ENCODE measurements at places on chromosomes 4 and X.
A peak's percentile ranks its signal among the peaks of the same experiment; 100 is the strongest.

- DNase-seq, result no peak
These were observed 170.3 kb downstream of the MOSPD2 start for GRCh38 chrX:15043538-15043937.

DNA sequence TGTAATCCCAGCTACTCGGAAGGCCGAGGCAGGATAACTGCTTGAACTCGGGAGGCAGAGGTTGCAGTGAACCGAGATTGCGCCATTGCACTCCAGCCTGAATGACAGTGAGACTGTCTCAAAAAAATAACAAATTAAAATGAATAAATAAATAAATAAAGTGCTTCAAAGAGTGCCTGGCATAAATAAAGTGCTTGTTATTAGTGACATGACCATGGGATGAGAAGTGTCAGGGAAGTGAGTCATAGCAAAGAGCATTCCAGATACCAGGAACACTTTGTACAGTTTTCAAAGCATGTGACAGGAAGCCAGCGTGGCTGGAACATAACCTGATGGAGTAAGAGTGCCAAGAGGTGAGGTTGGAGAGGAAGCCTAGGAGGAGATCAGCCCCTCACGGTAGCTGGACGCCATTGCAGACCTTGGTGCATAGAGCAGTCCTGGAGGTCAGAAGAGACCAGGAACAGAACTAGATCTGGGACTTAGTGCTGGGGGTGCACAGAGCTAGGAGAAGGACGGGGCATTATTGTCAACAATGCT lies 6.0 kb upstream of the WDR13 start:
- DNase-seq, result no peak

- no peak for DNase-seq
These were observed 220.6 kb upstream of the S100G start for GRCh38 chrX:16429406-16429805.

- DNase-seq, result no peak
These were observed 122.0 kb downstream of the PPA2 start for GRCh38 chr4:105351861-105352260.

GRCh38 chrX:13220916-13221315 lies 98.9 kb downstream of the ATXN3L start:
- no peak for DNase-seq

GRCh38 chr4:53507671-53508286 lies 83.5 kb downstream of the LNX1 start:
- DNase-seq, result no peak

DNA sequence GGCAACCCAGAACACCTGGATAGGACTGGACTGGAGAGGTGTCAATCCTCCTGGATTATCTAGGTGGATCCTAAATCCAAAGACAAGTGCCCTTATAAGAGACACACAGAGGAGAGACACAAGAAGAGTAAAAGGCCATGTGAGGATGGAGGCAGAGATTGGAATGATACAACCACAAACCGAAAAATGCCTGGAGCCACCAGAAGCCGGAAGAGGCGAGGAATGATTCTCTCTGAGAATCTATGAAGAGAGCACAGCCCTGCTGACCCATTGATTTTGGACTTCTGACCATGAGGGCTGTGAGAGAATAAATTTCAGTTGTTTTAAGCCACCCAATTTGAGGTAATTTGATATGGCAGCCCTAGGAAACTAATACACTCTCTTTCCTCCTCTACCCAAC lies 20.1 kb downstream of the GPC3 start:
- no peak for DNase-seq

DNA sequence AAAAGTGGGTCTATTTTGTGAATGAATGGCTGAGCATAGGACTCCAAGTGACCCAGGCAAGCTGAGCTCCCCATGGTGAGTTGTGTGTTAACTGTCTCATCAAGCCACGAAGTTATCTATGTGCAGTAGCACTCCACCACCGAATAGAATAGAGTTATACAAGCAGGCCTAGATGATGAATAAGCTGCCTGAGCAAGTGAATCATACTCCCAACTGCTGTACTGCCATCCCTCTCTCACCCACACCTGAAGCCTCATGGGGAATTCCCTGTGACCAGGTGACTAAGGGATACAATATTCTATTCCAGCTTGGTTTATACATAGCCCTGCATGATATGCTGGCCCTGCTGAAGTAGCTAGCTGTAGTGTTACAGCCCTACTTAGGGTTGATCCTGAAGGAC lies 38.7 kb downstream of the KDM5C start:
- DNase-seq, result peak; percentile 3

DNA sequence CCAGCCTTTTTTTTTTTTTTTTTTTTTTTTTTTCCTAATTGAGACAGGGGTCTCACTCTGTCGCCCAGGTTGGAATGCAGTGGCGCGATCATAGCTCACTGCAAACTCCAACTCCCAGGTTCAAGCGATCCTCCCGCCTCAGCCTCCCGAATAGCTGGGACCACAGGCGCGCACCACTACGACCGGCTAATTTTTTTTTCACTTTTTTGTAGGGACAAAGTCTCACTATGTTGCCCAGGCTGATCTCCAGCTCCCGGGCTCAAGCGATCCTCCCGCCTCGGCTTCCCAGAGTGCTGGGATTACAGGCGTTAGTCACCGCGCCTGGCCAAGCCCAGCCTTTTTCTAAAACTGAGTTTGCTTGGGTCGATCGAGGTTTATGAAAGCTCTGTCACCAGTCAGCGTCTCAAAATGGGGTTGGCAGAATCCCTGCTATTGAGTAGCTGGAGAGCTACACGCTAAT lies 1.3 kb upstream of the OTUD5 start:
- no peak for DNase-seq

- no peak for DNase-seq
These were observed 363.1 kb upstream of the HS3ST1 start for GRCh38 chr4:11791797-11792196.

GRCh38 chrX:11867610-11868345 lies 109.7 kb downstream of the MSL3 start:
- no peak for DNase-seq

DNA sequence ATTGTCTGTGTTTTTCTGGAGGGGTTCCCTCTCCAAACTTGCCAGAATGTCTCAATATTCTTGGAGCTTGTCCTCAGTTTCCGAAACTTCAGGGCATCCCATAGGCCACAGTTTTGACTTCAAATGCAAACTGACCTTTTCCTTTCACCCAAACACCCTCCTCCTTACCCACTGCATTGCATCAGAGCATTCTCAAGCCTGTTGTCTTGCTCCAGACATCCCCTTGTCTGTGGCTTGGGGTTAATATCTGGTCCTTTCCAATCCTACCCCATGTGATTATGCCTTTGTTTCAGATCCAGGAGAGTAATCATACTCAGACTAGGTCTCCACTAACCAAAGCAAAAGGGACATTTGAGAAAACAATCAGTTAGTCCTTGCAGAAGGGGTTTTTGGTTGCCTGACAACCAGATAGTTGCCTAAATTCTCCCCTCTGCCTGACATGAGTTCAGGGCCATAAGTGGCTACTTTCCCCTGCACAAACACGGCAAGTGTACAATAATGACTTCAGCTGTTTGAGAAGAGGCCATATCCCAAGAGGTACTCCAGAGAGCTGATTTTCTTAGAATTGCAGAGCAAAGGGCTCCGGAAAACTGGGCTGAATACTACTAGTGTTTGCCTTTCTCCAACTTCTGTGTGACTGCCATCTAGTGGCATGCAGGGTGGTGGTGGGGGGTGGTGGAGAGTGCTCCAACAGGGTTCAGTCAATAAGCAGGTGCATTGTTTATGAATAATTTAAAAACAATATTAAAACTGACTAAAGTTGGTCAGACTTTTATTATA lies 130.2 kb downstream of the CHRDL1 start:
- DNase-seq, result no peak

- DNase-seq, result no peak
These were observed 40.1 kb downstream of the FAM241A start for GRCh38 chr4:112185334-112185733.

DNA sequence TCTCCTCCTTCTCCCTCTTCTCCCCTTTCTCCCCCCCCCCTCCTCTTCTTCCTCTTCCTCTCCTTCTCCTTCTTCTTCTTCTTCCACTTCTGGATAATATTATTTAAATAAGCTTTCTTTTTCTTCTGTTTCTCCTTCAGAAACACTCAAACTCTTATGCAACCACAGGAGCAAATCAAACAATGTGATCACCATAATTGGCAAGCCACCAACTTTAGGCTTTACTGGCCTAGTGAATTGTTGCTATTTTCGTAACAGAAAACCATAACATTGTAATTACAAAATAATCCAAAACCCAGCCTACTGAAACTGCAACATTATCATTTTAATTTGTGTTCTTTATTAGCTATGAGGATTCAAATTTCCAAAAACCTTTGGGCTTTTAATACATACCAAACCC lies 14.3 kb downstream of the DCAF8L1 start:
- DNase-seq, result no peak

DNA sequence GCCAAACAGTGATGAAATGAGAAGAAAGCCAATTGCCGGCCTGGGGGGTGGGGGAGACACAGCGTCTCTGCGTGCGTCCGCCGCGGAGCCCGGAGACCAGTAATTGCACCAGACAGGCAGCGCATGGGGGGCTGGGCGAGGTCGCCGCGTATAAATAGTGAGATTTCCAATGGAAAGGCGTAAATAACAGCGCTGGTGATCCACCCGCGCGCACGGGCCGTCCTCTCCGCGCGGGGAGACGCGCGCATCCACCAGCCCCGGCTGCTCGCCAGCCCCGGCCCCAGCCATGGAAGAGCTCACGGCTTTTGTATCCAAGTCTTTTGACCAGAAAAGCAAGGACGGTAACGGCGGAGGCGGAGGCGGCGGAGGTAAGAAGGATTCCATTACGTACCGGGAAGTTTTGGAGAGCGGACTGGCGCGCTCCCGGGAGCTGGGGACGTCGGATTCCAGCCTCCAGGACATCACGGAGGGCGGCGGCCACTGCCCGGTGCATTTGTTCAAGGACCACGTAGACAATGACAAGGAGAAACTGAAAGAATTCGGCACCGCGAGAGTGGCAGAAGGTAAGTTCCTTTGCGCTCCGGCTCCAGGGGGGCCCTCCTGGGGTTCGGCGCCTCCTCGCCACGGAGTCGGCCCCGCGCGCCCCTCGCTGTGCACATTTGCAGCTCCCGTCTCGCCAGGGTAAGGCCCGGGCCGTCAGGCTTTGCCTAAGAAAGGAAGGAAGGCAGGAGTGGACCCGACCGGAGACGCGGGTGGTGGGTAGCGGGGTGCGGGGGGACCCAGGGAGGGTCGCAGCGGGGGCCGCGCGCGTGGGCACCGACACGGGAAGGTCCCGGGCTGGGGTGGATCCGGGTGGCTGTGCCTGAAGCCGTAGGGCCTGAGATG lies at the start of gene SHOX:
TSS of gene SHOX (plus strand) at position 180 of the 885 bp plus-strand sequence. CDS start at position 287, 107 bp downstream.
- DNase-seq, result no peak

DNA sequence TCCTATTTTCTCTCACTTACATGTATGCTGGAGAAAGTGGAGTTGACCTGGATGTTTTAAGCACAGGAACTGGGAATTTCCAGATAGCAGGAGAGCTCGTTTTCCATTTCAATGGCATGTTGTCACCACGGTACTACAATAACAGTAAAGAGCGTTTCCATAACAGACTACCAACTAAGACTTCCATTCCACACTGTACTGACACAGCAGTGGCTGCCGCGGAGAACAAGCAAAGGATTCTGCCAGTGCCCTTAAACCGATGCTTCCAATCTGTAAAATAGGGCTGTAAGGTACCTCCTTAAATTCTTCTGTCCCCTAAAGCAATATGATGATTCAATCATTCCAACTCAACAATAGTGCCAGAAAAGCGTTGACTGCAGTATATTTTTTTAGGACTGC lies 143.9 kb downstream of the KLHL13 start:
- no peak for DNase-seq

GRCh38 chrX:154549766-154550165 lies 2.3 kb downstream of the IKBKG start:
- no peak for DNase-seq

DNA sequence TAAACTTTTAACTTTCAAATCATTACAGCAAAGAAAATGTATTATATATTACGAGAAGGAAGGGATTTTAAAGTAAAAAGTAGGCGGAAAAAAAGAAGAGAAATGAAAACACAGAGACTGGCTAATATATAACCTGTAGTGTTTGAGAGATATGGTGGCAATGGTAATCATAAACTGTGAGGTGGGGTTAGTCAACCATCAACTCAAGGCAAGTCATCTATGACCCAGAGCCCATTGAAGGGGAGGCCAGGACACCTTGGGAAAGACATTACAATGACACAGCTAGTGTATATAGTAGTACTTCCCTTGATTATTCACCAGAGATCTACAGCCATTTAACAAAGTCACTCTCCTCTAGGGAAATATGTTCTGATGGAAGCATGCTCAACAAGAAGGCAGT lies 423.9 kb upstream of the PITX2 start:
- no peak for DNase-seq

DNA sequence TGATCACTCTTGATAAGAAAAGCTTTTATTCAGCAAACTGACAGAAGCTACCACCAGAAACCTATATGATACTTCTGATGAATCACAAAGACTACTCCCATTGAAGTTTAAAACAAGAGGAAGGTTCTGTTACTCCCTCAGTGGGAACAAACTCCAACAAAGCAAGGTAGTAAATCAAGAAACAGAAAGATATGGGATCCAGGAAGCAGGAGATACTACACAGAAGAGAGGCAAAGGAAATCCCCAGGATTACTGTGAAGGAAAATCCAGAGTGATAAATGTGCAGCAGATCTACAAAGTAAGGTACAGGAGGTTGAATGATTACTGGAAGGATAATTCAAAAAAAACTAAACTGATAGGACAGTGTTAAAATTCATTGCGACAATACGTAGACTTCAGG lies 222.4 kb downstream of the HHIP start:
- no peak for DNase-seq

Data from CD4-positive, alpha-beta T cell treated with Interleukin-2 at 100 ng/mL for 4 hours (primary cell).